ENCODE measurements at places on chromosomes 16 and 17.

GRCh38 chr17:49742166-49742638, 21.7 kb downstream of the FAM117A start:
- DNase-seq: no peak

- DNase-seq: no peak
Observed at GRCh38 chr16:81014672-81015071, 7.7 kb downstream of the CENPN start.

DNA sequence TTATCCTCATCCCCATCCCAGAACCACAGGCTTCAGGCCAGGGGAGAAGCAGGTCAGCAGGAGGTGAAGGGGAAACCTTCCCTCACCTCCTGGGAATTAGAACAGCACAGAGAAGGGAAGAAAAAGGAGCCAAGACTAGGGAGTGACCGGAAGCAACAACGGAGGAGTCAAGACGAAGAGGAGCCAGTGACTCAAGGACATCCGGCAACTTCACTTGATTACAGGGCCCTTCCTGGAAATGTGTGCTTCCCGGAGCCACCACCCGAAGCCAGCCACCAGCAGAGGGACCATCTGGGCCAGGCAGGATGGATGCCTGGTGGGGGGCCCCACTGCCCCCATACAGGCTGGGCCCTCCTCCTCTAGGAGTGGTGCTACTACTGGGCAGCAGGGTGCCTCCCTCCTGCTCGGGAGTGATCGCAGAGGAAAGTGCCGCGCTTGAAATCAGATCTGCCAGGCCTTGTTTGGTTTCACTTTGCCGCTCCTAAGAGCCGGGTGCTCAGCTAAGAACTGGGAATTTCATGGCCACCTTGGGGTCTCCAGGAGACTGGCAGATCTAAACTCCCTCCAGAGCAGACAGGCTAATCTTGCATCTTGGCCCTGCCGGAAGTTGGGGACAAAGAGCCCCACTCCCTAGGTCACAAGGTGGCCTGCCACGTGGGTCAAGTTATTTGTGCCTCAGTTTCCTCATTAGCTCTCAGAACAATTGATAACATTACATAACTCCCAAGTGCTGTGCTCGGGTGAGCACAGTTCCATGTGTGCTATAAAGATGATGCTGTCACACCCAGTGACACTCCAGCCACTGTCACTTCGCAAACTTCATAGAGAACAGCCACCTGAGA, 6.6 kb downstream of the CDC42EP4 start:
- no peak for DNase-seq

DNA sequence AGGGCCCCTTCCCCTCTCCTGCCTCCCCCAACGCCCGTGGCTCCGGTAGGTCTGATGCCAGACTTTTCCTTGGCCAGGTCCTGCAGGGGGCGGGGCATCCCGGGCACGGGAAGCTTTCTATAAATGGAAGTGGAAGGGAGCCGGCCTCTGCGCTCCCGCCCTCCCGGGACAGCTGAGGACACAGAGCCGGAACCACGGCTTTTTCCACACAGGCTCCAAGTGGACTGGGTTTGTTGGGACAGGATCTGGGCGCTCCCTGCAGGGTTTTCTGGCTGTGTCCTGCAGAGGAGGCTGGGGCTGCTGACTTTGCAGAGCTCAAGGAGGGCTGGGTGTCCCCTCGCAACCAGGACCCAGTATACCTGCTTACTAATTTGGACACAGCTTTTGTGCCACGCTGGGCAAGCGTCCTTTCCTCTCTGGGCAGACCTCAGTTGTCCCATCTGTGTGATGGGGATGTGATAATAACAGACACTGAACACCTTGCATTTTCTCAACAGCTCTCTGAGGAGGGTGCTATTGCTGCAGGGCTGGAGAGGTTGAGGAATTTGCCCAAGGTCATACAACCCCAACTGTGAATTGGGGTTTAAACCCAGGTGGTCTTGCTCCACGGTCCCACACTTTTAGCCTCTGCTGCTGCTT, 1.8 kb downstream of the TNS4 start:
- no peak for DNase-seq

GRCh38 chr16:6643080-6643686, 689.5 kb upstream of the RBFOX1 start:
- DNase-seq: no peak
